Suppressor macrophage treated with lipopolysaccharide for 1 hour (primary cell): ENCODE measurements at places on chromosomes 6 and 20.

GRCh38 chr6:160419488-160419887 is 71.3 kb downstream of the SLC22A3 start:
- no peak for DNase-seq

- DNase-seq = peak; percentile 81
These were observed 61.4 kb downstream of the BMP2 start for GRCh38 chr20:6828794-6829423.

DNA sequence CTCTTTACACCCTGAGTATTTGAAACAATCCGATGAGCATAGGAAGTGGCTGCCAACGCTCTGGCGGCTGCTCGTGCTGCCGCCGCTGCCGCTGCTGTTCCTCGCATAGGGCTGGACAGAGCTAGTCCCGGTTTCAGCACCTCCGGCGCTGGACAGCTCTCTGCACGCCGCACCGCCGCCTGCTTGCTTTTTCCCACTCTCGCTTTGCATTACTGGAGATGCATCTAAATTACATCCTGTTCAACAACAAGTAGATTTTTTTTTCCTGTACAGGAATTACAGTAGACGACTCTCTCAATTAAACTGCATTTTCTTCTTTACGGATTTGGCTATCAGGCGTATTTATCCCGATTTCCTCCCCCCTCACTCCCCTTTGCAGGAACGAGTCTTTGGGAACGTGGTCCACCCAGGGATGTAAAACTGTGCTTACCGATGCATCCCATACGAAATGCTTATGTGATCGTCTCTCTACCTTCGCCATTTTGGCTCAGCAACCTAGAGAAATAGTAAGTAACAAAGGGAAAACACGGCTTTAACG is 563.8 kb downstream of the LMBRD1 start:
- DNase-seq = peak; percentile 53

DNA sequence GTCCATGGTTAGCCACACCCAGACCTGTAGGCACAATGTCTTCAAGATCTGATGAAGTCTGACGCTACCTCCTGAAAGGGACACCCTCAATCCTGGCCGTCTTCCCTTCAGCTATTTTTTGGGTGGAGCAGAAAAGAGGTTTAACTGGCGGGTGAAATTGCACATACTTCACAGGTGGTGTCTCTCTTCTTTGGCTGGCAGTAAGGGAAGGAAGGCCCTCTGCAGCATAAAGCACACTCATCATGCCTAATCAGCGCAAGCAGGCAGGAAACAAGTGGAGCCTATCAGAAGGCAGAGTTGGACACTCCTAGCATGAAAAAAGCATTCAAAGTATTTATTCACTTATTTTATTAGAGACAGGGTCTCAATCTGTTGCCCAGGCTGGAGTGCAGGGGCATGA is 32.9 kb downstream of the PNLDC1 start:
- DNase-seq = no peak

- no peak for DNase-seq
These were observed 594.3 kb upstream of the NRSN1 start for GRCh38 chr6:23531666-23532065.

- DNase-seq = no peak
These were observed 548.9 kb downstream of the PRKN start for GRCh38 chr6:162178666-162179065.

DNA sequence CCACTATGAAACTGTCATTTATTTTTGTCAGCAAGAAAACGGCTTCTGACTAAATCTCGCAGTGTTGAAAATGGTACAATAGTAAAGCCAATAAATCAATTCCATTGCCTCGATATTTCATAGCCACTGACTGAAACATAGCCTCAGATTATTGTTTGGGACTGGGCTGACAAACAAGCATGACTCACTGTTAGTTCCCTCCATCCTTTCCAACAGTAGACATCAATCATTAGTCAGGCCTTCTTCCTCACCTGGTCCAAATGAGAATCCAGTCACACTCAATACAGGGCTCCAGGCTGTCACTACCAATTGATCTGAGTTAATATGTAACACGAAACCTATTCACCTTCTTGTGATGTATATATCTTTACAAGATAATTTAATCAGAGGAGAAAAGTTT is 66.1 kb downstream of the ADGRB3 start:
- no peak for DNase-seq

DNA sequence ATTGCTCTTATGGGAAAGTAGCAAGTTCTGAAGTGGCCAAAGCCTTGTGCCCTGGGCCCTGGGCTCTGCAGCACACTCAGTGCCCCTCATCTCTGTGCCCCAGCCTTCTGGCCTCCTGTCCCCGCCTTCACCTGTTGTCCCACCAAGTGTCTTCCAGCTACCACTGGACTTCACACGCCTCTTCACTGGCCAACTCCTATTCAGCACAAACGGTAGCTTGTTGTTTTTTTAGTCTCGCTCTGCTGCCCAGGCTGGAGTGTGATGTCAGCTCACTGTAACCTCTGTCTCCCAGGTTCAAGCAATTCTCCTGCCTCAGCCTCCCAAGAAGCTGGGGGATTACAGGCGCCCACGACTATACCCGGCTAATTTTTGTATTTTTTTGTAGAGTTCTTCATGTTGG is 4.8 kb downstream of the CCHCR1 start:
- no peak for DNase-seq

DNA sequence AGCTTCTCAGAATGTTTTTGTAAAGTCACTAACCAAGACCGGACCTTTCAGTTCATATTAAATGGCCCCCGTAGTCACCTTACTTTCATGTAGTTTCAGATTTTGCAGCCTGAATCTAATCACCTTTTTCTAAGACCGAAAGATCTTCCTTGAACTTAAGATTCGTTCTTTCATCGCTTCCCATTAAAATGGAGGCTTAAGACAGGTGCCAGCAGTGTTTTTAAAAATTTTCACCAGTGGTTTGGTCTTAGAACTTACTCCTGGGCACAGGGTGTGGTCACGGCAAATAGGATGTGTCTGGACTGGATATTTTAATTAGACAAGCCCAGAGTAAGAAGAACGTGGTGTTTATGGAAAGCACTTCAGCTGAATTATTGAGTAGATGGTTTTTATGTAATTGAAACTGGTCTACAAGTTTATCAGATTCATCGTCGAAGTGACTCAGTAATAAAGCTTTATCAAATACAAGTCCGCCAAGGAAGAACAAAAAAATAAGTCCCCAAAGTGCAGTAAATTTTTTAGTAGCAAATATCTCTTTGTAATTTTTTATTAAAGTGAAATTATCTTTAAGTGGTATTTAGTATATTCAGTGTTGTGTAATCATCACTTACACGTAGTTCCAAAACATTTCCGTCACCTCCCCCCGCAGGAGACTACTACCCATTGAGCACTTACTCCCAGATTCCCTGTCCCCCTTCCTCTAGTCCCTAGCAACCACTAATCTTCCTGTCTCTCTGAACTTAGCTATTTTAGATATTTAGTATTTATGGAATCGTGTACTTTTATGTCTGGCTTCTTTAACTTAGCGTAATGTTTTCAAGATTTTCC is 868 bp downstream of the SRSF3 start:
- peak; percentile 63 for DNase-seq

DNA sequence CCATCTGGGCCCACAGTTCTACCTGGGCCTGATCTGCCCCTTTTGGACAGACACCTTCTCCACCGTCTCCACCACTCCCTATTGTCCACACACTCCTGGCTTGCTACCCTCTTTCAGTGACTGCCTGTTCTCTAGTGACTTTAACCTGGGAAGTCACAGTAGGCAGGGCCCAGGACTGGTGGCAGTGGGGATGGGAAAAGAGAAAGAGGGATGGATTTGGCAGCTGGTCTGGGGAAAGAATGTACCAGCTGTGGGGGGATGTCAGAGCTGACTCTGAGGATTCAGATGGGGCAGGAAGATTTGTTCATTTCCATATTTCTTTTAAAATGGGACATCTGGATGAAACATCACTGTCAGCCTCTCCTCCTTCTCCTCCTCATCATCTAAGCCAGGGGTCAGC is 85.5 kb downstream of the SULF2 start:
- DNase-seq = no peak

GRCh38 chr6:12992770-12993169 is 276.2 kb downstream of the PHACTR1 start:
- DNase-seq = no peak

- no peak for DNase-seq
These were observed 5.6 kb downstream of the RAB23 start for GRCh38 chr6:57216235-57217101.

GRCh38 chr20:51799401-51799860 is 2.9 kb downstream of the SALL4 start:
- DNase-seq = peak; percentile 37

DNA sequence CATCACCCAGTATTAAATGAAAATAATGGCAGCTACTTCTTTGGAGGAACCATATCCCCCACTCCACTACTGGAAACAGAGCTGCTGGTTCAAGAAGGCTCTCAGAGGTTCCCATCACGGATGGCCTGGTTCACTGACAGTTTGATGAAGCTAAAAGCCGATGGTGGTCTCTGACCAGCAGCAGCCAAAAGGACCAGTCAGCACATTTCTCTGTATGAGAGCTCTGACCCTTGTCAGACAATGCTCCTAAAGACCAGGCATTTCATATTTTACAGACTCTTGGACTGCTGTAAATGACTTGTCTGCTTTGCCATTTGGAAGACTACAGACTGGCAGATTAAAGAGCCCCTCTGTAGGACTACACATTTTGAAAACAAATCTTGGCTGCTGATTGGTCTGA is 16.6 kb downstream of the PRKN start:
- no peak for DNase-seq

GRCh38 chr6:143675382-143675900 is 2.3 kb upstream of the PHACTR2 start:
- no peak for DNase-seq

- DNase-seq = peak; percentile 4
These were observed 30.4 kb downstream of the PSMB1 start for GRCh38 chr6:170522565-170523183.

DNA sequence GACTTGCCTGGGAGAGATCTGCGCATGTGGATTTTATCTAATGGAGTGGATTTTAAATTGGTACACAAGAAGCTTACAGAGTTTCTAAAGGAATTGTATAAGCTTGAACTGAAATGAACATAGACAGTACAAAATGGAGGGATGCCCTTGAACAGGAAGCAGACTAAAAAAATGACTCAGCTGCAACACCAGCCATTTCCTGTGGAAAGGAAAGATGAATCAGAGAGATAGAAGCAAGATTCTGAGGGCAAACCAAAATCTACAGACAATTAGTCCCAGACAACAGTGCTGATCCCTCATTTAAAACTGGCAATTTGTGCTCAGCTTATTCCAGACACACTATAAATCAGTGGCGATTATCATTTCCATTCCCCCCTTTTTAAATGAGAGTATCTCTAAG is 114.6 kb upstream of the TCF21 start:
- DNase-seq = peak; percentile 20

DNA sequence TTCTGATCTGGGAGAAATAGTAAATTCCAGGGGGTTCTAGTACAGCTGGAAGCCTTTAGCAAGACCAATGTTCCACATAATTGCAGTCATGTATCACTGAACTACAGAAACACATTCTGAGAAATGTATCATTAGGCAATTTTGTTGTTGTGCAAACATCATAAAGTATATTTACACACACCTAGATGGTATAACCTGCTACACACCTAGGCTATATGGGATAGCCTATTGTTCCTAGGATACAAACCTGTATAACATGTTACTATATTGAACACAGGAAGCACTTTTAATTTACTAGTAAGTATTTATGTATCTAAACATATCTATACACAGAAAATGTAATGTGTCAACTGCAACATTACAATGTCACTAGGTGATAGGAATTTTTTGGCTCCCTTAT is 525.9 kb upstream of the NRSN1 start:
- DNase-seq = no peak

DNA sequence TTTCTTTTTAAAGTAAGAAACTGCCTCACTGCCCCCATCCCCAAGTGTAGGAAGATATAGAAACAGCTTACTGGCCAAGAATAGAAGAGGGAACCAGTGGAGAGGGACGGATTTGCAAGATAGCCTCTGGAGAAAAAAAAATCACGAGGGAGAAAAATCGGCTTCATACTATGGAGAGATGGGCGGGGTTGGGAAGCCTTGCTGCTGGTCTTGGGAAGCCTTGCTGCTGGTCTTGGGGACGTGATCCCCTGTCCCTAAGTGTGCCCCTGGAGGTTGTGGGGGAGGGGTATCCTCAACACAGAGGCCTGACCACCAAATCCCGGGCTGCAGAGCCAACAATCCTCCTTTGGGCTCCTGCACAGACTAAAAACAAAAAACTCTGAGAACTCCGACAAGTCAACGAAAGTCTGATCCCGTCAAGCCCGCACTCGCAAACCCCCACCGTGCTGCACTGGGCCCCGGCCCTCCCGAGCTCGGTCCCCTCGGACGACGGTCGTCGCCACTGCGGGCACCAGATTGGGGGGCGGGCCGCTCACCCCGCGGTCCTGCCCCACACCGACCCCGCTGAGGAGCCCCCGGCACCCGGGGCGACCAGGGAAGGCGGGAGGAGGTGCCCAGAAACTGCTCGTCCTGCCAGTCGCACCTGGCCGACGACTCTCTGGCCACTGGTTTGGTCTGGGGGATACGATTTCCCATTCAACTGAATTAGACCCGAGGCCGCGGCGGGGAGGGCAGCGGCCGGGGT is 750 bp downstream of the MAP7 start:
- peak; percentile 19 for DNase-seq

GRCh38 chr6:75429061-75429703 is 64.4 kb downstream of the FILIP1 start:
- DNase-seq = no peak

GRCh38 chr6:168164462-168165061 is 85.5 kb upstream of the FRMD1 start:
- DNase-seq = no peak

DNA sequence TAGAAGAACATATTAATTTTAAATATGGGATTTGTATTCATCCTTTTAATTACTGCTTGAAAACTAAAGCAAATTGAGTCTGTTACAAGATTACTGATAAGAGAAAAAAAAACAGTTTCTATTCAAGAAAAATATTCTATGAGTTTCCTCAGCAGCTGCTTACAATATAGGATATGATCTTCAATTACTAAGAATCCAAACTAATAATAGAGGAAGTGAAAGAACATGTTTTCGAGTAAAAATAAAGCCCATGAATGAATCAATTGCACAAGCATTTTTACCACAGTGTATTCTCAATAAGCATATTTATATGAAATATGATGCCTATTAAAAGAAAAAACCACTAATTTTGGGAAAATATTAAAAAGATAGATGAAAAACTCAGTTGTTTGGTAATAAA is 63.4 kb downstream of the AHI1 start:
- peak; percentile 75 for DNase-seq

DNA sequence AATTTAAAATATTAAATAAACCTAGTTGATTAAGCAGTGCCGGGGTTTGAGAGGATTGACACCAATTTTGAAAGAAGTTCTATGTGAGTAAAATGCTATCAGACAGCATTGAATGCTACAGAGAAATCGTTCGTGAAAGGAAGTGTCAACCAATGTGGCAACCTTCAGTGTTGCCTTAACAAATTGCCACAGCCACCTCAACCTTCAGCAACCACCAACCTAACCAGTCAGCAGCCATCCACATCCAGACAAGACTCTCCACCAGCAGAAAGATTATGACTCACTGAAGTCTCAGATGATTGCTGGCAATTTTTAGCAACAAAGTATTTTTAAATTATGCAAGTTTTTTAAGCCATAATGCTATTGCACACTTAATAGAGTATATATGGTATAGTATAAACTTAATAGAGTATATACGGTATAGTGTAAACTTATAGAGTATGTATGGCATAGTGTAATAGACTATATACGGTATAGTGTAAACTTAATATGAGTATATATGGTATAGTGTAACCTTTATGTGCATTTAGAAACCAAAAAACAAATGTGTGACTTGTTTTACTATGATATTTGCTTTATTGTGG is 65.3 kb upstream of the ID4 start:
- no peak for DNase-seq
